ENCODE measurements at places on chromosomes 16 and 17. TPM values are rescaled to one million over a fixed set of nuclear protein-coding genes. Genes with fewer than 3 reads are reported as not detected.

The ZP2 gene
- total RNA-seq = not detected

The VASN gene
- 3.4 TPM for total RNA-seq

The CXCL16 gene
- 0.40 TPM for total RNA-seq

The RAP1GAP2 gene
- total RNA-seq = 20.2 TPM

The ATP6V0C gene
- 147 TPM for total RNA-seq

The COX6A2 gene
- total RNA-seq = not detected

The KRTAP1-5 gene
- total RNA-seq = not detected

The ADGRG3 gene
- total RNA-seq = not detected
